ENCODE measurements at places on chromosomes 7 and 10.

DNA sequence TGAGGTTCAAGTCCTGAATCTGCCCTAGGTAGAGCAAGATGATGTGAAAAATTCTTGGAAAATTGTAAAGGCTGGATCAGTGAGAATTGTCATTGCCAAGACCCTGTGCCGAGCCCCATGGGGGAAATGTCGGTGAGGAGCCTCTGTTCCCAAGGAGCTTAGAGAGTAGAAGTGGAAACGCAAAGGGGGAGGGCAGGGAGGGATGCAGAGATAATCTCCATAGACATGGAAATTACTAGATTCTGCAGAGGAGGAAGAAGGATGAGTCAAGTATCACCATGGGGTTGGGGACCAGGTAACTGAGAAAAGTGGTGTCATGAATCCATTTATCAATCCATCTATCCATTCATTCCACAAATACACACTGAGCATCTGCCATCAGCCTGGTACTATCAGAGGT, 26.0 kb downstream of the DUSP5 start:
- DNase-seq, result no peak

GRCh38 chr10:70479626-70480238, 1.2 kb downstream of the PALD1 start:
- no peak for DNase-seq

DNA sequence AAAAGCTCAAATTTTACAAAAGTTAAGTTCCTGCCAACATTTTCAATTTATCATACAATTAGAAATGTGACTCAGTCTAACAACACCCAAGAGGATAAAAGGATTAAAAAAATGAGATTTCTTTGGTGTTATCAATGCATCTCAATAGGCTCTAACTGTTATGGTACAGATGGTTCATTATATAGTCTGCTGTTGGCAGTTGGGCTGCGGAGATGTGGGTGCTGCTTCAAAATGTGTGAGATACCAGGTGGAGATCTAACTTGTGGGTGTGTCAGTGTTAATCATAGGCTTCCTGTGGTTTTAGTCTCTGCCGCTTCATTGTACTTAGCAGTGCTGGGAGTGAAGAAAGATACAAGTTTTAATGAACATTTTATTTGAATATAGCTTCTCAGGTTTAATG, 231.2 kb downstream of the EXOC4 start:
- no peak for DNase-seq

DNA sequence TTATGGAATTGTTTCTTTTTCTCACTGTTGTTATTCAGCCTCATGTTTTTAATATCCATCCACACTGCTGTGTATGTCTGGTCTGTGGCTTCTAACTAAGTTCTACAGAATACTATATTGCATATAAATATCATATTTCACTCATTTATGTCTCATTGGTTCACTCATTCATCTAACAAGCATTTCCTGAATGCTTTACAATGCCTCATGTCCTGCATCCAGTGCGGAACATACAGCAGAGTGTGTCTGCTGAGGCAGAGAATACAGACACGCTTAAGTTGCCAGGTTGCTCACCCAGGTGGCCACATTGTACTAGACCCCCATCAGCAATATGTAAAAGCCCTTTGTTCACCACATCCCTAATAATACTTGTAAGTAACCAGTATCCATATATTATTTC, 111.8 kb upstream of the CNTNAP2 start:
- DNase-seq, result no peak

- no peak for DNase-seq
These were observed 72.3 kb upstream of the CACUL1 start for GRCh38 chr10:118827053-118827452.

GRCh38 chr7:101718363-101719122, 89.4 kb upstream of the MYL10 start:
- no peak for DNase-seq

DNA sequence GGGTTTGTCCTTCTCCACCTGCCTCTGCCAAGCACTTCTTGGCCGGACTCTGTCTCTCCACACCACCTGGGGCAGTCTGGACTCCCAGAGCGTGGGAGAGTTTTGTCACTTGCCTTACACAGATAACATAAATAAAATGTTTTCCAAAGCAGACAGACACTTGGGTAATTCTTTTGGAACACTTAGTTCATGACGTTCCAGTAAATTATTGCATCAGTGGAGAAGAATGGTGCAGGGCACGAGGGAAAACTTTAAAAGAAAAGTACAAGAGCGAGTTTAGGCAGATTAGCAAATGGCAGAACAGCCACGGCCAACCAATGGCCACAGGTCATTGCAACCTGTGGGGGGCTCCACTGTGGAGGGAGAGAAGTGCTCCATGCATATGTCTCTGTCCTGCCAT, 170.6 kb upstream of the GRB10 start:
- DNase-seq, result no peak
